Stimulated activated CD4-positive, alpha-beta T cell treated with anti-CD3 and anti-CD28 coated beads, Interleukin-1b, Interleukin-23, amount 100 ng/mL, for 4 hours (primary cell): ENCODE measurements at places on chromosomes 13 and 19.
A peak's percentile ranks its signal among the peaks of the same experiment; 100 is the strongest.

DNA sequence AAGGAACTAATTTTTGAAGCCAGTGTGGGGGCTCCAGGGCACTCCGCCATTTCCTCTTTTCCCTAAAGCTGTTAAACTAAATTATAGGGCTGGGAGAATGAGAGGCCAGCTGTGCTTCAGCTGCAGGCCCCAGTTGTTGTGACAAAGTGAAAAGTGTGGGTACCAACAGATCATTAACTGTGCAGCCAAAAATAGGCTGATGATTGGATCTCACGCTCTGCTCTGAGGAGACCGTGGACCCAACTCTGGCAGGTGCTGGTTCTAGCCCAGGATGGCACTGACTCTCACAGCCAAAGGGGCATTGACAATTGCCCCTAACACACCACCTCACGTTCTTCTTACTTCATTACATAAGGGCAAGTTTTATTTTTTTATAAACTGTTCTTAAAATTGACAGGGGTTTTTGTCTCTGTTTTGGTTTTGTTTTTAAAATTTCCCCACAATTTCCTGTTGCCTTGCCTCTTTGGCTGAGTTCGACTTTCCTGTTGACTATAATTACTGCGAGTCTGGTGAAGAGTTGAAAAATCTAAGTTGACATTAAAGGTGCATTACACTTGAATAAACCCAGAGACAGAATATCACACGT is 391.0 kb downstream of the FGF9 start:
- no peak for DNase-seq

- DNase-seq = no peak
Observed at GRCh38 chr13:39481491-39481890, 121.5 kb downstream of the LHFPL6 start.

- no peak for DNase-seq
Observed at GRCh38 chr19:35206379-35206778, 22.2 kb downstream of the FAM187B start.

- DNase-seq = no peak
Observed at GRCh38 chr19:15354566-15355296, 22.4 kb upstream of the BRD4 start.

- no peak for DNase-seq
Observed at GRCh38 chr13:84605927-84606326, 723.7 kb upstream of the SLITRK1 start.

DNA sequence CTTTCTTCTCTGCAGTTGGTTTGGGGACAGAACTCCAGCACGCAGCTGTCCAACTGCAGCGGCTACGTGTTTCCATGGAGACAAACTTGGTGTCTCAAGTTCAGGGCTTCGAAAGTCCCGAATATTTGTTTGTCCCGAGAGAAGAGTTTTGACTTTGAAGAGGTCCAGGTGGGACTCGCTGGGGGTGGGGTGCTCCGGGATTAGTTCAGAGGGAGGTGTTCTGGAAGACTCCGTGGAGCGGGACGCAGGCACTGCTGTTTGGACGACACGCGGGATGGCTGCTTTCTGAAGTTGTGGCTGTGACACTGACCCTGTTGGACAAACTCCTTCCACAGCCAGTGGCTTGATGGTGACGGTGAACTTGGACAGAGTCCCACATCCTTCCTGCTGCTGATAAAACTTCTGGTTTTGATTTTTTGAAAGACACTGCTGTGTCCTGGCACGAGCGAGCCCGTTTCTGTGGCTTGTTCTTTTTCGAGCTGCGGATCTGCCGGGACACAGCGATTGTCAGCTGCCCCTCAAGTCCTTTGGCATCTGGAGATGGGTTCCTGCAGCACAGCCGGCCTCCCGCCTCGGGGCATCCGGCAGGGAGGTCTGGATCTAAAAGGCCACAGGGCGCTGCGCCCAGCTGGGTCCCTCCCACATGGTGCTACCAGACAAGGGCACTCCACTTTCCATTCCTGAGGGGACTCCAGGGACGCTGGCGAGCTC is 15.9 kb upstream of the RANBP3 start:
- no peak for DNase-seq

DNA sequence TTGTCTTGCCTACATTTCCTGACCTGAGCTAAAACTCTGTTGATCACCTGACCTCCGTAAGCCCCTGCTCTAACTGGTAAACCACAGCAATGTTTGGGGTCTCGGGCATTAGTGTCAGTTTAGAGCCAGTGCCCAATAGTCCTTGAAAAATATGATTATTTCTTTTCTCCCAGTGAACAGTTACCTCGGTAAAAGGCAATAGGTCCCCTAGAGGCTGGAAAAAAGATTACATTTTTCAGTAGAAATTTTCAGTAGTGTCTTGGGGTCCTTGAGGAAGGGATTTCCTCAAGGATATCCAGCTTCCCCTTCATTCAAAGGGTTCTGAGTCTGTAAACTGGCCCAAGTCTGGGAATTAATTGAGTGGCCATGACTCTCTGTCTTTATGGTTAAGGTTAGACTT is 177.5 kb downstream of the SLC7A1 start:
- DNase-seq = no peak

DNA sequence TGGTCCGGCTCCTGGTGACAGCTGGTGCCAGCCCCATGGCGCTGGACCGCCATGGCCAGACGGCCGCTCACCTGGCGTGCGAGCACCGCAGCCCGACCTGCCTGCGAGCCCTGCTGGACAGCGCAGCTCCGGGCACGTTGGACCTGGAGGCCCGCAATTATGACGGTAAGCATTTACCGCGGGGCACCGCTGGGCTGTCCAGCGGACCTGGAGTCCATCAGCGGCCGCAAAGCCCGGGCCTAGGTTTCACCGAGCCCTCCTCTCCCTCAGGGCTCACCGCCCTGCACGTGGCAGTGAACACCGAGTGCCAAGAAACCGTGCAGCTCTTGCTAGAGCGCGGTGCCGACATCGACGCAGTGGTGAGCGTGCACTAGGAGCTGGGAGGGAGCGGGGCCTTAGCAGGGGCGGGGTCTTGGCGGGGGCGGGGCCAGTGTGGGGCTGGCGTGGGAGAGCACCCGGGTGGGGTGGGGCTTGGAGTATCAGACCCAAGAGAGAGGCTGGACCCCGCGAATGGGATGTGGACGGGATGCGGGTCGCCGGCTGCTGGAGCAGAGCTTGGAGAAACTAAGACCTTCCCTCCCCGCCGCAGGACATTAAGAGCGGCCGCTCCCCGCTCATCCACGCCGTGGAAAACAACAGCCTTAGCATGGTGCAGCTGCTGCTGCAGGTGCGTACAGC is 8.7 kb downstream of the BCL3 start:
- DNase-seq = no peak

DNA sequence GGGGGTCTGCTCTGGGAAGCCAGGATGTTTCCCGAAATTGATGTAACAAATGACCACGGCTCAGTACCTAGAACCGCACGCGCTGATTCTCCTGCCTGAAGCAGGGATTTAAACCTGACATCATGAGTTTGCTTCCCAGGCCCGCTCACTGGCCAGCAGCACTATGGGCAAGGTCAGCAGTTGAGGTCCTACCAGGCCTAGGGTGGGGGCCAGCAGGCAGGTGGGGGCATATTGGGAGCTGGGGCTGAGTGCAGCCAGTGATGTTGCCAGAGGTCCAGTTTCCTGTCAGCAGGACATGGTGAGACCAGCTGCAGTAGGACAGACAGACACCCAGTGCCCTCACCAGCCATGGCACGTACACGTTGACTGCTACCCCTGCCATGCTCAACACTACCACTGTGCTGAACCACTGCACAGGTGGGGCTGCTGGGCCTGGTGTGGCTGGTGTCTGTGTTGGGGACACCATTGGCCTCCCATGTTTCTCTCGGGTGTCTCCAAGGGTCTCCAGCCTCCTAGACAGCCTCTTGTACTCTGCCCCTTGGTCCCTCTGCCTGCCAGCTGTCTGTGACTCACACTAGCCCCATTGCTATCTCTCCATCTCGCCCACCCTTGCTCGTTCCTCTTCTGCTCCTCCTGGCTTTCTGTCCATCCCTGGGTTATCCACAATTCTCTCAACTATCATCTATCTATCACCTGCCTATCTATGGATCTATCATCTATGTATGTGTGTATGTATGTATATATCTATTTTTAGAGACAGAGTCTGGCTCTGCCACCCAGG is 1.1 kb upstream of the C19orf85 start:
- DNase-seq = no peak

- no peak for DNase-seq
Observed at GRCh38 chr19:18718015-18718526, 34.6 kb downstream of the CRTC1 start.

DNA sequence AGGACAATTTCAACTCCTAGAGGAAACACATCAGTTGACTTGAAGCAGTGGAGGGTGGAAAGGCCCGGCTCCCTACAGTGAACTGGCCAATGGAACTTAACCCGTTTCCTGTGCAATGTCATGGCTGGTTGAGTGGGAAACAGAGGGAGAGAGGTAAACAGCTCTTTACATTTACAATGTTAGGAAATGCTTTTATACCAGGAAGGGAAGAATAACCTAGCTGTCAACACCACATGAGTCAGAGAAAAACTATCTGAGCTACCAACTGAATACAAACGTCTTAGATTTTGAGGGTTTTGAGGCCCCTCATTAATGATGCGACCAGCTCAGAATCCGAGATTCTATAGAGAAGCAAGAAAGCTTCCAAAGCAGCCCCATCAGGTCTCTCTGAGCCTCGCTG is 36.7 kb downstream of the CARD8 start:
- no peak for DNase-seq

DNA sequence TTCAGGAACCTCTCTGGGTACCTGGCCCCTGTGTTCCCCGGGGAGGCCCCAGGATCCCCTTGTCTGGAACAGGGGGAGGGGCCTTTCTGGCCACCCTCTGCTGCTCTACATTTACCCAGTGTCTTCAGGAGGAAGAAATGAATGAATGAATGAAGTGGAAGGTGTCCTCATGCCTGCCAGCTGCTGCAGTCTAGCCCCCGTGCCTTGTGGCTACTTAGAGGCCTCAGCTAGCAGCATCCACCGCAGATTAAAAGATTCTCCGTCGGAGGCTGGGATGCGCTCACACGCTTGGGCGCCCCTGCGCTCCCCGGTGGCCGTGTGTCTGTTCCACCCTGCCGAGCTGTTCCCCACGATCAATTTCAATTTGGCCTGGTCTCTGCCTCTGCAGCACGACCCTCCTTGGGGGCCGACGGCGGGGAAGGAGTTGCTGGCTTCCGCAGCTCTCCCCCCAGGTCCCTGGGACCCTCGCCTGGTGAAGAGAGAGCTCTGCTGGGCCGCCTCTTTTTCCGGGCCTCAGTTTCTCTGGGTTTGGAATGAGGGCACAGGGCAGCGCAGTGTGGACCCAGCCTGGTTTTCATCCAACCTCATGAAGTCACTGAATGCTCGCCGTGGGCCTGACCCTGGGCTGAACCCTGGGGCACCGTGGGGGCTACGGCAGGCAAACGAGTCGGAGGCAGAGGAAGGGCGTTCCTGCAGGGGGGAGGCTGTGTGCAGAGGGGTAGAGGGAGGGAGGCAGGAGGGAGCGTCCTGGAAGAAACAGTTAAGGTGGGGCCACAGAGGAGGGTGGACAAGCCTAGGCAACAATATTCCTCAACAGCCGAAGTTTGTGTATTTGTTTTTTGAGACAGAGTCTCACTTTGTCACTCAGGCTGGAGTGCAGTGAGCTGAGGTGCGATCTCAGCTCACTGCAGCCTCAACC is 28.3 kb downstream of the EFNA2 start:
- DNase-seq = no peak

GRCh38 chr19:17180997-17181702 is 34.0 kb upstream of the USE1 start:
- DNase-seq = no peak

GRCh38 chr13:25371875-25372283 is at the start of gene ATP8A2:
TSS of gene ATP8A2 (plus strand) at chr13:25371974. CDS start at chr13:25372213, 239 bp downstream.
- no peak for DNase-seq

DNA sequence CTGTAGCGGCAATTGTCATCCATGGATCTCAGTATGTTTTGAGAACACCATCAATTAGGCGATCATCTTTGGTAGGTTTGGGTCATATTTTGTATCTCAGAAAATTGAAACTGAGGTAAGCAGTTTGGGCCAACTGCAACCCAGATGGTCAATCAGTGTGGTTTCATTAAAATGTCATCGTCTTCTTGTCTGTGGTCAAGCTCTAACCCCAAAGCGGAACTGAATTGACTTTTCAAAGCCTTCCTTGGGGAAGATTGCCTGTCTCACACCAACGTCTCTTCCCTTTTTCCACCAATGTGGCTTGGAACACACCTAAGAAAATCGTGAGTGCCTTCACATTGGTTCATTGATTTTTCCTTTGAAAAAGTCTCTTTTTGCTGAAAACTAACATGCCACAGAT is 56.3 kb upstream of the UBAC2 start:
- no peak for DNase-seq

DNA sequence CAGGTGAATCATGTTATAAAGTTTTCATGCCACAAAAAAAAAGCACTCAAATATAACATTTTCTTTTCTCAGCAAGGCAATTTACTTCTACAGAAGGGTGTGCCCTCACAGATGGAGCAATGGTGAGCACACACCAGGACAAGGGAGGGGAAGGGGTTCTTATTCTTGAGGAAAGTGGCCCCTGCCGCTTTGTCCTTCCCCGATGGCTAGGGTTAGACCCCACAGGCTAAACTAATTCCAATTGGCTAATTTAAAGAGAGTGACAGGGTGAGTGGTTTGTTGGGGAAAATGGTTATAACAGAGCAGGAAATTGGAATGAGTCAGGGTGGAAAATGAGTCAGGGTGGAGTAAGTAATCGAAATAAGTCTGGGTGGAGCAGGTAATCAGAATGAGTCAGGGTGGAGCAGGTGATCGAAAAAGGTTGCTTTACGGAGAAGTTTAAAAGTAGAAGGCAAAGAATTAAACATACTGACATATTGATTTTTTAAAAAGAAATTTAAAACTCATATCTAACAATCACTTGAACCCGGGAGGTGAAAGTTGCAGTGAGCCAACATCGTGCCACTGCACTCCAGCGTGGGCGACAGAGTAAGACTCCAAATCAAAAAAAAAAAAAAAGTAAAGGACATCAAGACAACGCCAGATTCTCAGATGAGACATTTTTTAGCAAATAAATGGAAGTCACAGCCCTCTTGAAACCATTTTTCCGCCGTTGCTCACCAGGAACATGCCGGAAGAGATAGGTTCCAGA is 813 bp downstream of the ZNF562 start:
- DNase-seq = peak; percentile 18

GRCh38 chr13:102293723-102294122 is 108.1 kb downstream of the FGF14 start:
- no peak for DNase-seq

DNA sequence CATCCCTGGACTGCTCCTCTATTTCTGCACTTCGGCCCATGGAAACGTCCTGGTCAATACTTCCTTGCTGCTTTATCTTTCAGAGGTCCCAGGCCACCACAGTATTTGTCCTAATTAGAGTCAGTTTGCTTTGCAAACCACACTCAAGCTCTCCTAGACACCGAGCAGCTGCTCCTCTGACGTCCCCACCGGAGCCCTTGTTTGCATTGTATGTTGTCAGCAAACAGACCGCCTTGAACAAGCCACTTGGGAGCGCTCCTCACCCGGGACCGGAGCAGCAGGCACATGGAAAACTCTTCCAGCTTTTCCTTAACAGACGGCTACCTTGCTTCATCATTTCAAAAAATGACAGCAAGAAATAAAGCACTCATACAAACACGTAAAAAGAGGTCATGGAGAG is 51.5 kb upstream of the GTF3A start:
- no peak for DNase-seq

- no peak for DNase-seq
Observed at GRCh38 chr19:1538978-1539377, 15.1 kb downstream of the PLK5 start.
